ENCODE measurements at places on chromosomes 4 and X.

- no peak for DNase-seq
Measured at GRCh38 chr4:85870298-85871083, 395.5 kb downstream of the ARHGAP24 start.

DNA sequence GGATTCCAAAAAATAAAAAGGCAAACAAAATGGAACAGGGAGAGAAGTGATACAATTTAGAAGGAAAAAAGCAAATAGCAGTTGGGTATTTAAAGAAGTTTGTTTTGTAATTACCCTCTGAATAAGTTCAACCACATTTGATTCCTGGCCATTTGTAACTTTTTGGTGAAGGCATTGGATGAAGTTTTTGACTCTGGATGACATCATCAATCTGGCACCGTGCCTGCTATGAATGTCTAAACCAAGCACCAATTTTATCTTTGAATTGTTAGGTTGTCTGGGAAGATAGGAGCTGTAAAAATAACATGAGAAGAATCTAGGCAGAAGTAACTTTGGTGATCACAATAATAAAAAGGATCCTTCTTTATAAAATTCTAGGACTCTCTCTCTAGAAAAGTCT lies 29.5 kb downstream of the TMPRSS11A start:
- DNase-seq, result no peak

DNA sequence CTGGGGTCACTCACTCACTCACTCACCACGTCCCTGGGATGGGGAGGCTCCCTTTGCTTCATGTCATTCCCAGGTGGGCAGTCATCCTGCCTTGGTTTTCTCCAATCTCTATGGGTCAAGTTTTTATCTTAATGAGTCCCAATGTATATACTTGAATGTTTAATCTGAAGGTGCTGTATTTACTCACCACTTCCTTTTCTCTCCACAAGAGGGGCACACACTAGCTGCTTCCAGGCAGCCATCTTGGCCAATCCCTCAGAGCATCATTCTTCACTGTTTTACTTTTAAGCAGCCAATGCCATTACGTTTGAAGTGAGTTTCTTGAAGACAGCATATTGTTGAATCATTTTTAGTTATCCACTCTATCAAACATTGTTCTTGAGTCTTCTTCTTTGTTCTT lies 153.4 kb upstream of the ARSJ start:
- DNase-seq, result no peak

- DNase-seq, result no peak
Measured at GRCh38 chr4:90769251-90769650, 642.1 kb downstream of the CCSER1 start.

DNA sequence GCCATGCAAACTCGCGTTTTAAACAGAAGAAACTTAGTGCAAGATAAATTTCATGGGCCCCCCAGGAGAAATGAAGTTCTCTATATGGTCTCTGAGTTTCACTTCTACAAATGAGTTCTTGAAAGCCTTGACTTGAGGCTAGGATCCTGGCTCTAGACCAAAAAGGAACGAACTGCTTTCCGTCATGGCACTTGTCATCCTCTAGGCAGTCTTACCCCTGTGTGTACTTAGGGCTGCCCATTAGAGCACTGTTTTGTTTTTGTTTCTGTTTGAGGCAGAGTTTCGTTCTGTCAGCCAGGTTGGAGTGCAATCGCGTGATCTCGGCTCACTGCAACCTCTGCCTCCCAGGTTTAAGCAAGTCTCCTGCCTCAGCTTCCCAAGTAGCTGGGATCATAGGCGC lies 29.0 kb downstream of the RNF4 start:
- no peak for DNase-seq

DNA sequence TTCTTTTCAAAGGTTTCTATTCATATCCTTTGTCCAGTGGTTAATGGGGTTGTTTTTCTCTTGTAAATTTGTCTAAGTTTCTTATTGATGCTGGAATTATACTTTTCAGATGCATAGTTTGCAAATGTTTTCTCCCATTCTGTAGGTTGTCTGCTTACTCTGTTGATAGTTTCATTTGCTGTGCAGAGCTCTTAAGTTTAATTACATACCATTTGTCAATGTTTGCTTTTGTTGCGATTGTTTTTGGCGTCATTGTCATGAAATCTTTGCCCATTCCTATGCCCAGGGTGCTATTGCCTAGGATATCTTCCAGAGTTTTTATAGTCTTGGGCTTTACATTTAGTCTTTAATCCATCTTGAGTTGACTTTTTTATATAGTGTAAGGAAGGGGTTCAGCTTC lies 21.2 kb upstream of the UGT8 start:
- no peak for DNase-seq

GRCh38 chr4:74654230-74654681 lies 140.1 kb downstream of the BTC start:
- DNase-seq, result no peak

GRCh38 chr4:80138551-80139538 lies 58.5 kb upstream of the PRDM8 start:
- DNase-seq, result peak; percentile 47

DNA sequence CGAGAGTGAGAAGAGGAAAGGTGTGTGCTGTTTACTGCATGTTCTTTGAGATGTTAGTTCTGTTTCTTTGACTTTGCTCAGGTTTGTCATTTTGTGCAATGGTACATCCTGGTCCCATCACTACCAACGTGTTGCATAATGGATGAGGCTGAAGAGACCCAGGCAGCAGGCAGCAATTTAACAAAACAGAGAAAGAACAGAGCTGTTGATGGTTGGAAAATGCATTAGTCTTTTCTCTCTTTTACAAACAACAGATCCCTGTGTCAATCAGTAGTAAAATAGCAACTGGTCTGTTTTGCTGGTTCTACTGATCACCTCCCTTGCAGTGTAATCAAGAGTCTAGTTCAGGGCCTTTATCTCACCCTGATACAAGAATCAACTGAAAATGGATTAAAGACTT lies 64.8 kb upstream of the LIMCH1 start:
- no peak for DNase-seq

- DNase-seq, result no peak
Measured at GRCh38 chr4:6941796-6942195, 32.2 kb downstream of the TBC1D14 start.

GRCh38 chr4:177448850-177449249 lies 6.6 kb upstream of the AGA start:
- no peak for DNase-seq

GRCh38 chrX:17098516-17099247 lies 152.2 kb downstream of the REPS2 start:
- no peak for DNase-seq
